Nucleus accumbens (tissue), 56 donors: ENCODE measurements at places on chromosomes 1 and 21.
A peak's percentile ranks its signal among the peaks of the same experiment; 100 is the strongest.

DNA sequence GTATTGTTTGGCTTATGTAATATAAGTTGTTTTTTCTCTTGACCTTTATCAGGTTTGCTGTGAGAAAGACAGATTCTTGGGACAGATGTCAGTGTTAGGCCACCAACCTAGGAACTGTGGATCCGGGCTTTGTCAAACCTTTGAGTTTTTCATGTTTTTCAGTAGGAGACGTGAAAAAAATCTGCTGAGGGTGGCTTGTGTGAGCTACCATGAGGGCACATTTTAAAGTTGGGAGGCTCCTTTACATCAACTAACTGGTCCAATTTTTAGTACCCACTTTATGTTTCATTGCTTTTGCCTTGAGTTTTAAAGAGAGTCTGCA lies 801 bp downstream of the RPS6KC1 start:
- no peak for DNase-seq

GRCh38 chr1:226029093-226029496 lies 30.0 kb upstream of the SDE2 start:
- DNase-seq, result no peak

GRCh38 chr1:62654744-62655143 lies 33.4 kb downstream of the DOCK7 start:
- DNase-seq, result no peak

DNA sequence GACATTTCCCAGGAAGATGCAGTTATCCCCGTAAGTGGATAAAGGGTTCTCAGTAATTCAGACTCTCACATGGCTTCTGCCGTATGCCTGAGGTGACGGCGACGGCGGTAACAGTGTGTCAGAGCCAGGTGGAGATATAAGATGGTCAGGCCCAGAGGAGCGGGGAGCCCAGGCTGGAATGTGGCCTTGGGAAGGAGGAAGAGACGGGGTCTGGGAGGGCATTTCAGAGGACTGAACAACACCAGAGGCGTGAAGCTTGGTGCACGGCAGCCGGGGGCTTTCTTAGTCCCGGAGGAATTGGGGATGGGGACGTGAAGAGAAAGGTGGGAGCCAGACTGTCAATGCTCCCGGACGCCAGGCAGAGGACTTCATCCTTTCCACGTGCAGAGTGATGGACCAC lies 1.0 kb downstream of the RER1 start:
- no peak for DNase-seq

DNA sequence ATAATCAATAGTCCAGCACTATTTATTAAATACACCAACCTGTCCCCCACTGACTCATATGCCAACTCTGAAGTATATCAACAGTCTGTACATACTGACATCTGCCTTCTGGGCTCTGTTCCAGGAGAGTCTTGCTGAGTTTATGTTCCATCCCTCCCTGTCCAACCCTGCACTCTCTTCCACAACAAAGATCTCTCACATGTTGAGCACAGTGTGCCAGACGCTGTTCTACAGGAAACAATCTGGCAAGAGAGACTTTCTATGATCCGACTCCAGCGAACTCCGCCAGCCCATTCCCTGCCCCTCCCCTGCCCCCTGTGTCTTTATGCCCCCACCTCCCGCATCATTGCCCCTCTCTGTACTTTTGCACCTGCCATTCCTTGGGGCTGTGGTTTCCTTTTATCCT lies 3.4 kb downstream of the LACTBL1 start:
- no peak for DNase-seq

- no peak for DNase-seq
Measured at GRCh38 chr1:44334968-44335367, 20.1 kb downstream of the ERI3 start.

DNA sequence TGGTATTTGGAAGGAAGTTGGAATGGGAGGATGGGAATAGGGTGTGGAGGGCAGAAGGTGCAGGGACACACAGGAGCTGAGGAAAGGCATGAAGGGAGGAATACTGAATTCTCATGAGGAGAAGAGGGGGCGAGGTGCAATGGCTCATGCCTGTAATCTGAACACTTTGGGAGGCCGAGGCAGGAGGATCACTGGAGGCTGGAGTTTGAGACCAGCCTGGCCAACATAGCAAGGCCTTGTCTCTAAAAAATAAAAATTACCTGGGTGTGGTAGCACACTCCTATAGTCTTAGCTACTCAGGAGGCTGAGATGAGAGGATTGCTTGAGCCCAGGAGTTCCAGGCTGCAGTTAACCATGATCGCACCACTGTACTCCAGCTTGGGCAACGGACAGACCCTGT lies 117.3 kb downstream of the DTL start:
- DNase-seq, result no peak

GRCh38 chr21:20882462-20883407 lies 115.5 kb upstream of the NCAM2 start:
- DNase-seq, result no peak

GRCh38 chr1:163459539-163459938 lies 137.8 kb downstream of the NUF2 start:
- no peak for DNase-seq

DNA sequence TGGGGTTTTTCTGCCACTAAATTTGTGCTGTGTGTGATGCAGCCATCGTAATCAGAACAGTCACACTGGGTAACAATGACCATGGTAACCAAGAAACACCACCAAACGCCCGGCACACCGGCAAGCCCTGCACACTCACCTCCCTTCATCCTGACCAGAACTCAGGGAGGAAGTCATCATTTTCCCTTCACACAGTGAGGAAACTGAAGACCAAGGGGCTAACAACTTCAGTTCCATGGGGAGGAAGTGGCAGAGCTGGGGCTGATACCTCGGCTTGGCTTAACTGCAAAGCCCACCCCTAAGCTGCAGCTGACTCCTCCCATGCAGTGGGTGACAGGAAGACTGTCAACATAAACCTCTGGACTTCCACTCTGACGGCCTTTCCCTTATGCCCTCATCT lies 69.3 kb upstream of the BCAR3 start:
- no peak for DNase-seq

DNA sequence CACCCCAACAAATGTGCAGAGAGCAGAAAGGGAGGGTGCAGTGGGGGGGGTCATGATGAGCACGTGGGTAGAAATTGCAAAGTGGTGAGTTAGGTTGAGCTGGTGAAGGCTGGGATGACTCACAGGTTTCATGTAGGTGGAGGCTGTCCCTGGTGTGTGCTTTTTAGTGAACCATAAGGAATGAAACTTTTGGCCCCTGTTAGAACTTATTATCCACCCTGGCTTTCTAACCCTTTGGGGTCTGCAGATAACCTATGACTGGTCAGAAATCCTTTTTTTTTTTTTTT lies 46.9 kb downstream of the DOP1B start:
- no peak for DNase-seq

- DNase-seq, result no peak
Measured at GRCh38 chr21:45404730-45405270, at the start of gene COL18A1. TSS of gene COL18A1 (plus strand) at chr21:45405165. CDS start at chr21:45405231, 66 bp downstream.

DNA sequence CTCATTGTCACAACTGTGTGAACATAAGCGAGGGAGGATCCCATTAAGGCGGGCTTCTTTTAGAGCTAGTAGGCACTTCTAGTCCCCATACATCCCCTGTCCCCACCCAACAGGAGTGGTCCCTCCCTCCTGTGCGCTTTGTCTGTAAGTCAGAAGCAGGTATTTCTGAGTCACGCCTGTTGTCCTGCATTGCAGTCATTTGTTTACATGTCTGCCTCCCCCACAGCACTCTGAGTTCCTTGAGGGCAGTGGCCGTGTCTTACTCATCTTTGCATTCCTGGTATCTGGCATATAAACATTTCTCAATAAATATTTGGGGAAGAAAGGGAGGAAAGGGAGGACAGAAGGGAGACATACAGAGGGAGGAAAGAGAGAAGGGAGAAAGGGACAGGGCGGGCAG lies 40.3 kb downstream of the PLEKHA6 start:
- peak; percentile 36 for DNase-seq

GRCh38 chr1:9675393-9675792 lies 23.9 kb downstream of the PIK3CD start:
- DNase-seq, result no peak

GRCh38 chr21:45873418-45873817 lies 108.2 kb upstream of the COL6A1 start:
- no peak for DNase-seq

DNA sequence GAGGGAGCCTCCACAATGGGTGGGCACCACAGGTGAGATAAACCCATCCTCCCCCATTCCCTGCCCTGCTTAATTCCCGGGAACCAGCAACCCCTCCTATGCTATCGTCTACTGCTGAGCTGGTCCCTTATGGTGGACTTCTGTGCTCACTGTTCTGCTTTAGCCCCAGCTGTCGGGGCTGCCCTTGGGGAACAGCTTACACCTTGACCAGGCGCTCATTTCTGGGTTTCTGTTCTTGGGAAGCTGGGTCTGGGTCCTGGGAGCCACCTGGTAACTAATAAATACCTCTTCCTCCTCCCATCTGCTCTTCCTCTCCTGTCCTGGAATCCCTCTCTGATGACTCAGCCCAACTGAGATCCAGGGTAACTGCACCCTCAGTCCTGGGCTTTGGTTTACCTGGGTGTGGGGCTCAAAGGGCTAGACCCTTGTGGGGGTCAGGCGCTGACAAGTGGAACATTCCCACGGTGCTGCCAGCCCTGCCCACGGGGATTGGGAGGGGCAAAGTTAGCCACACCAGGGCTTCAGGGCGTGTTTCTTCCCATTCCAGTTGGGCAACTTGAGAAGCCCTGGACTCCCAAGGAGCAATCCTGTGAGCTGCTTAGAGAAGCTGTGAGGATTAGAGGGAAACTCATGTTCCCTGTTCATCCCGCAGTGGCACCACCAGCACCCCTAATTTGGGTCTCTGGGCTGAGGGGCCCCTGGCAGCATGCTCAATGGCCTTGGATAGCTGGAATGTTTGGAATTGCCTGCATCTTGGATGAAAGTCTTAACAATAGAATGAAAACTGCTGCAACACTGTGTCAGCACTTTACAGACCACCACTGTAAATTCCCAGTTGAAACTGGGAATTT lies 1.6 kb downstream of the PCAT6 start:
- no peak for DNase-seq

GRCh38 chr1:65992165-65992821 lies 199.6 kb downstream of the PDE4B start:
- DNase-seq, result no peak

GRCh38 chr1:209062863-209063262 lies 520.7 kb upstream of the CAMK1G start:
- no peak for DNase-seq

GRCh38 chr1:47325528-47325927 lies 8.1 kb upstream of the CMPK1 start:
- DNase-seq, result no peak

- no peak for DNase-seq
Measured at GRCh38 chr1:223041481-223041880, 101.6 kb downstream of the TLR5 start.

- DNase-seq, result no peak
Measured at GRCh38 chr1:14303011-14303410, 295.5 kb upstream of the KAZN start.

GRCh38 chr21:37257967-37258877 lies 8.9 kb downstream of the VPS26C start:
- peak; percentile 52 for DNase-seq

DNA sequence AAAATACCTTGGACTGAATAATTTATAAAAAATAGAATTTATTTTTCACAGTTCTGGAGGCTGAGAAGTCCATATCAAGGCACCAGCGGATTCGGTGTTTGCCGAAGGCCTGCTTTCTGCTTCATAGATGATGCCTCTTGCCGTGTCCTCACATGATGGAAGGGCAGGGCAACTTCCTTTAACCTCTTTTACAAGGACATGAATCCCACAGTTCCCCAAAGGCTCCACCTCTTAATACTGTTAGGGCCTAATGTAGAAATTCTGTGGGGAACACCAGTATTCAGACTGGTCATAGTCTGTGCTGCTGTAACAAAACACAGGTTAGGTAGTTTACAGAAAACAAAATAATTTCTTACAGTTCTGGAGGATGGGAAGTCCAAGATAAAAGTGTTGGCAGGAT lies 25.9 kb downstream of the DYRK1A start:
- DNase-seq, result no peak

DNA sequence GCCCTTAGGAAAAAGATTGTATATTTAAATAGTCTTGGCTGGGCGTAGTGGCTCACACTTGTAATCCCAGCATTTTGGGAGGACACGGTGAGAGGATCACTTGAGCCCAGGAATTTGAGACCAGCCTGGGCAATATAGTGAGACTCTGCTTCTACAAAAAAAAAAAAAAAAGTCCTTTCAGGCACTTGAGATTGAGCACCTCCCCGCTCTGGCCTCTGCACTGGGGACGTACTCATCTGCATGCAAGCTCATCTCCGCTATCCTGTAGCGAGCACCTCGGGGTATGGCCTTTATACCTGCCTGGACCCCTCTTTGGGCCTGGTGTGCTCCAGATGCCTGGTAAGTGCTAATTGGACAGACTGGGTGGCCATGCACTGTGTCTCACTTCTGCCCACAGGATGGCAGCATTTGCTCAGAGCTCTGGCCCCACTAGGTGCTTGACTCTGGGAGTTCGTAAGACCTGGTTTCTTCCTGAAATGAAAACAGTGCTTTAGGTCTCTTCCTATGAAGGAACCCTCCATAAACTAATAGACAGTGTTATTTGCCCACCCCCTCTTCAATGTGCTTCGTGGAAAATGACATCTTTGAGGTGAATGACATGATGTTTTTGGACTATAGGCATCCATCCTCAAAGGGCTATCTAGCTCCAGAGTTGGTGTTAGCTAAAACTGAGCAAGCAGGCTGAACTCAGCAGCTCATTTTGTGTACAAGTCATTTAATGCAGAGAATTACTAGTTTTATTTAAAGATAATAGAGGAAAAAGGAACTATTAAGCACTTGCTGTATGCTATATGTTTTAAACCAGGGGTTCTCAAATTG lies 61.7 kb upstream of the ADAR start:
- peak; percentile 30 for DNase-seq

DNA sequence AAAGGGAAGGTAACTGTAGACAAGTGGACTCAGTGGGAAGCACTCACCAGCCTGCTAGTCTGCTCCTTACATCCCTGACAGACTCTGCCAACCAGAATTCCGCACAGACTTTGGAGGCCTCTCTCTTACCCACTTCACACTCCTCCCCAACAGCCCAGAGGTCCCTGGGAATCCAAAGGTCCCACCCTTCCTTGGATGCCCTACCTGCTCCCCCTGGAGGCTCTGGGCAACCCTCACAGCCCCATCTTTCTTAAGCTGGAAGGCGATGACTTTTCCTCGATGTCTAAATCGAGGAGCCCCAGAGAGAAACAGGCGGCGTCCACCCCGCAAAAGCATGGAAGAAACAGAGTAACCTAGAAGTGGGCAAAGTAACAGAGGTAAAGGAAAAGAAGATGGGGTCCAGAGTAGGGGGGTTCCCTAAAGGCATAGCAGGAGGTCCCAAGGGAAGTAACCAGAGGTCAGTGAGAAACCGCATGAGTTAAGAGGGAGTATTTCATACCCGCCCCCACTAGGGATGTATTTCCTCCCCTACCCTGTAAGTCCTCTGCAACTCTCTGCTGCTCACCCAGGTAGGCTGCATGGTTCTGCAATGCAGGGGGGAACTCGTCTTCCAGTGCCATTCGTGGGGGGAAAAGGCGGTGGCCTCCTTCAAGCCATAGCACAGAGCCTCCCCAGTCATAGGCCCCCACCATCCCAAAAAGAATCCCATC lies 8.4 kb downstream of the ITGA10 start:
- DNase-seq, result no peak

- no peak for DNase-seq
Measured at GRCh38 chr1:7985851-7986612, 24.5 kb downstream of the PARK7 start.
